ENCODE measurements at places on chromosomes 5 and 9. TPM values are rescaled to one million over a fixed set of nuclear protein-coding genes. Genes with fewer than 3 reads are reported as not detected.

GRCh38 chr9:127252410-127253318, 11.9 kb upstream of the GARNL3 start:
- DNase-seq, result no peak

GRCh38 chr5:133957591-133957990, 10.8 kb downstream of the C5orf15 start:
- no peak for DNase-seq

- no peak for DNase-seq
Measured at GRCh38 chr9:3863111-3863528, 337.3 kb upstream of the RFX3 start.

DNA sequence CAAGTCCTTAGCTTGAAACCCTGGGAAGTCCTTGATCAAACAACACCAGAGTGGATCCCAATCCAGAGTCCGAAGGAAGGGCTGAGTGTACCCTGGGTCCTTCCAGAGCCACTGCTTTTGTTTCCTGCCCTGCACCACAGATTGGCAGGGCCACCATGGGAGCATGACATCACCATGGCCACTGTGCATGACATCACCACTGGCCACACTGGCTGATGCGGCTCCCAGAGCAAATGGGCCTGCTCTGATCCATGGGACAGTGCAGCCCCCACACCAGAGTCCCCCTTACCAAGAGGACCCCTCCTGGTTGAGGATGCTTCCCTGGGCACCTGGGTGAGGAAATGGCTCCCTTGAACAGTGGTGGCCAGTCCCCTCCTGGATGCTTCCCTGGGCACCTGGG, 9.9 kb downstream of the SLC6A3 start:
- DNase-seq, result no peak

GRCh38 chr5:173242079-173242478, 7.1 kb upstream of the NKX2-5 start:
- no peak for DNase-seq

DNA sequence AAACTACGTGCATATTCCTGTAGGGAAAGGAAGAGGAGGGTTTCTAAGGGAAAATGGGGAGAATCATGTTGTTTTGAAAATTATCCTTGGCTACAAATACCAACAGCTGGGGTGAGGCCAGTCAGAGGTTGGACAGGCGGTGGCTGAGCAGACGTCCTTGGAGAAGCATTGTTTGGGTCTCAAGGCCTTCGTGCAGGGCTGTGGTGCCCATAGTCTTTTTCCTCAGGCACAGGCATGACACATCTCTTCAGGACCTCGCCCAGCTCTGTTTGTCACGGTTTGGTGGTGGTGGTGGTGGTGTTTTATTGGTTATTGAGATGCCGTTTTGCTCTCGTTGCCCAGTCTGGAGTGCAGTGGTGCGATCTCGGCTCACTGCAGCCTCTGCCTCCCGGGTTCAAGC, 27.8 kb upstream of the EGFL7 start:
- no peak for DNase-seq

Gene IL3
- total RNA-seq, result not detected

Gene HMHB1
- not detected for total RNA-seq

Gene SPARC
- 1,214 TPM for total RNA-seq

Data from endothelial cell (in vitro differentiated cells).